ENCODE measurements at places on chromosomes 12 and 14.

GRCh38 chr14:68661226-68662225, 131.3 kb downstream of the ZFP36L1 start:
- DNase-seq = no peak

DNA sequence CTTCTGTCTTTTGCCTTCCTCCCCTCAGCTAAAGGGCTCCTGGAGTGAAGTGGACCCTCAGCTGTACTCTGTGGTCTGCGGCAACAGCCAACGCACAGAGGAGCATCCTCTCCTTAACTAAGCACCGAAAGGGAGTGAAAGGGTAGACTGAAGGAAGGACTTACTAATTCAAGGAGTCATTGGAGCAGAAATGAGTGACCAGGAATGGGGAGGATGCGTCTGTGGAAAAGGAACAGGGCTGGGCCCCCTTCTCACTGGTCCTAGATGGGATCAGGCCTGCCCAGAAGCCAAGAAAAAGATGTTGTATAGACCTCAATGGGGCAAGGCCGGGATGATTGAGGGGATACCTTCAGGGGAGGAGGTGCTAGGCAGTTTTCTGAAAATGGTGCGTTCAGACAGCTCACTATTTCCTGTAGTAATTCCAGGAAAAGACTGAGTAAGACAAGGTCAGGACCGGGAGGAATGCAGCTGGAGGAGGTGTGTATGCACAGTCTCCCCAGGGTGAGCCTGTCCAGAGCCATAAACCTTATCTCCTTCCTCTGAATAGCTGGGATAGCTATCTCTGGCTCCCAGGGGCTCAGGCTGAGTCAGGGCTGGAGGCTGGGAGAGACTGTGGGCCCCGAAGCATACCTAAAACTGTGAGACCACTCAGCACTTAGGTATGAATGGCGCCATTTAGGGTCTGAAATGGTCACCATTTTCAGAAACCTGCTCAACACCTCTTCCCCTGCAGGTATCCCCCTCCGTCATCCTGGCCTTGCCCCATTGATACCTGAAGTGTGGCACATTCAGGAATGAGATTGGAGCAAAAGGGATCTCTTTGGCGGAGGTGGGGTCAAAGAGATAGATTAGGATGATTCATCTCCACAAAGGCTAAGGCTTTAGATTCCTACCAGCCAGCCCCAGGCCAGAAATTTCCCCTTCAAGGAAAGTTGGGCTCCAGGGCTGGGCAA, 20.2 kb upstream of the KRT8 start:
- DNase-seq = no peak

GRCh38 chr14:102654298-102654697, 61.8 kb downstream of the RCOR1 start:
- DNase-seq = no peak

DNA sequence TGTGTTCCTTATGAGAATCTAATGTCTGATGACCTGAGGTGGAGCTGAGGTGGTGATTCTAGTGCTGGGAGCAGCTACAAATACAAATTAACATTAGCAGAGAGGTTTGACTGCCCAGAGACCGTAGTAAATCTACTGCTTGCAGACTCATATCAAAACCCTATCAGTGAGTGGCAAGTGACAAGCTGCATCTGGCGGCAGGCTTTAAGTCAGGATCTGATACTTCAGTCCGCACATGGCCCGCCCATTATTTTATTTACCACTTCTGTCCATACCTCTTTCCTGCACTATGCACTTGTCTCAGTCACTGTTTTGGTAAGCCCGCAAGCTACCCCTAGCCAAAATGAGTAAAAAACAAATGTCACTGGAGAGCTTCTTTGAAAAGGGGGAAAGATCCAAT, 11.4 kb downstream of the CEP128 start:
- DNase-seq = no peak

GRCh38 chr14:50762001-50762930, 68.7 kb downstream of the NIN start:
- no peak for DNase-seq

DNA sequence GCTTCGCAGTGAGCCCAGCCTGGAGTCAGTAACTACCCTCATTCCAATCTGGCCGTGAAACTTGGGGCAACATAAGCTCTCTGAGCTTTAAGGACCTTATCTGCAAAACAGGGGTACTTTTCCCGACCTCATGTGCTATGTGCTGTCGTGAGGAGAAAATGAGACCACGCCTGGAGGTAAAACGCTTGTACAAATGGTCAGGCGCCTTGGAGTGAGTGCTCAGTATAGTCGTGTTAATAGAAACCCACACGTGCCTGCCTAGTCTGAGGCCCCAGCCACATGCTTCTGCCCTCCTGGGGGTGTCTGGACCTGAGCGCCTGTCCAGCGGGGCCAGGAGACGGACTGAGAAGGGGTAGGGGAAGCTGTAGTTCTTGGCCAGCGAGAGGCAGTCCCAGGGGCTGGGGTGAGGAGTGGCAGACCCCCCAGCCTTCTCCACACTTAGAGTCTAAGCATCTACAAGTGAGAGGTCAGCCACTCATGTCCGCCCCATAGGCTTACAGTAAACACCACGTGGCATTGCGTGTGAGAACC, 4.9 kb downstream of the AQP5 start:
- no peak for DNase-seq

DNA sequence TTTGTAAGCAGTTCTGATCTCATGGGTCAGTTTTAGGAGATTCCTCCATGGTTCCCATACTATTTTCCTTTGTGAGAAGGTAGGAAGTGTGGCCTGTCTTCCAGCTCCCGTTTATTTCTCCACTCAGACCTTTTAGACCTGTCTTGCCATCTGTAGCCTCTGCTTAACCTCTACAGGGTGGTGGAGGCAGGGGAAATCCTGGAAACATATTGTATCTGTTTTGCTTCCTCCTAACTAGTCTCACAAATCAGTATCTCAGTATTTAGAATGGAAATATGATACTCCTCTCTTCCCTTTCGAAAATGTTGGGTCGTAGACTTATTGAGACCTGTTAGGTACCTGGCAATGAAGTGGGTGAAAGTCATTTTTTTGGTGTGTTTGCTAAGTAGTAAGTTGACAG, 399.4 kb upstream of the RGS6 start:
- DNase-seq = no peak

DNA sequence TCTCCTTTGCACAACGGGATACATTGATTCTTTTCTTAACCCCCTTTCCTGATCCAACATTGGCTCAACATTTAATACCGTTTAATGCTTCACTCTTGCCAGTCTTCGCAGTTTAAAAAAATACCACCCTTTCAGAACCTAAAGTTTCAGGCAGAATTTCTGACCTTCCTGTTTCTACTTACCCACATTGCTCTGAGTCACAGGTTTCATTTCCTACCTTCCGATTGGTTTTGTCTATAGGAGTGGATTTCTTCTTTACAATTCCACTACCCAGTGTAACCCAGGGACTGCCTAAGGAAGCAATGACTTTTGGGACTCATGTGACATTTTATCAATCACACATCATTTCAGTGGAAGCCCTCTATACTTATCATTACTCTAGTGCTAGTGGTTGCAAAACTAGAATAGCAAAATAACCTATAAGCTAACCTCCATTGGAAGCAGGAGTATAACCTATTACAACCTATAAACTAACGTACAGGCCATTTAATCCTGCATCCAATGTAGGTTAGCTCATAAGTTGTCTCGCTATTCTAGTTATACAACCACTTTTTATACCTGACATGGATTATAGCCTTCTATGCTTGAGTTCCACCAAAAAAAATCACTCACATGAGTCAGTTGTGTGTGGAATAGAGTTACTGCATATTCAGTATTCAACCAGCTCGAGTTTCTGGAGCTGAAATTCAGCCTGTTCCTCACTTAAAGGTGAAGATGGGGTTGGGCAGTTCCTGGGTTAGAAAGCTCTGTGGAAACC, 64.9 kb upstream of the KITLG start:
- DNase-seq = no peak

- no peak for DNase-seq
These were observed 528.9 kb downstream of the TMEM121 start for GRCh38 chr14:106055289-106055688.

GRCh38 chr14:75715926-75716780, 55.1 kb downstream of the TTLL5 start:
- no peak for DNase-seq

DNA sequence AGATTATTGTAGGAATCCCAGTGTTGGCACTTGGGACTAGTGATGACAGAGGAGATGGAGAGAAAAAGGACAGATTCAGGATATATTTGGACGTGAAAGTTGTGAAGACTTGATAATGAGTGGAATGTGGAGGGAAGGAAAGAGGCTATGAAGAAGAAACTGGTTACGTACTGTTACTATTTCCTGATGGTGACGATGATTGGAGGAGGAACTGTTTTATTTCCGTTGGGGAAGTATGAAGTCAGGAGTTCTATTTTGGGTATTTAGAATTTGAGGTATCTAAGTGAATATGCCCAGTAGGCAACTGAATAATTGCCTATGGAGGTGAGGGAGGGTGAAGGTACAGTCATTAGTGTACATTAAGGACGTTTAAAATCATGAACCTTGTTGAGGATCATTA, 207.2 kb downstream of the TMTC2 start:
- DNase-seq = no peak

GRCh38 chr14:75090353-75090752, 20.9 kb downstream of the ZC2HC1C start:
- no peak for DNase-seq

GRCh38 chr12:62910549-62911169, 24.3 kb downstream of the PPM1H start:
- DNase-seq = no peak

GRCh38 chr12:30836656-30837445, 82.1 kb upstream of the CAPRIN2 start:
- DNase-seq = no peak

All from natural killer cell treated with Interleukin-12 subunit alpha and Interleukin-12 subunit beta and Interleukin-15 and Interleukin-18, amount 100 ng/mL, for 72 hours (primary cell).